Glutamatergic neuron (in vitro differentiated cells): ENCODE measurements at places on chromosomes 7 and 10. TPM values are rescaled to one million over a fixed set of nuclear protein-coding genes. Genes with fewer than 3 reads are reported as not detected.

The PIK3CG gene
- total RNA-seq, result not detected

The PBLD gene
- total RNA-seq, result 10.3 TPM

GRCh38 chr7:54187886-54188685 is 354.1 kb upstream of the VSTM2A start:
- H3K27ac ChIP-seq, result no peak overlapping the region
- no peak for DNase-seq
- H3K36me3 ChIP-seq, result no peaks in the 10 kb centered on the region
- H3K4me3 ChIP-seq, result no peak overlapping the region

The ZNF277 gene
- 27.0 TPM for total RNA-seq

DNA sequence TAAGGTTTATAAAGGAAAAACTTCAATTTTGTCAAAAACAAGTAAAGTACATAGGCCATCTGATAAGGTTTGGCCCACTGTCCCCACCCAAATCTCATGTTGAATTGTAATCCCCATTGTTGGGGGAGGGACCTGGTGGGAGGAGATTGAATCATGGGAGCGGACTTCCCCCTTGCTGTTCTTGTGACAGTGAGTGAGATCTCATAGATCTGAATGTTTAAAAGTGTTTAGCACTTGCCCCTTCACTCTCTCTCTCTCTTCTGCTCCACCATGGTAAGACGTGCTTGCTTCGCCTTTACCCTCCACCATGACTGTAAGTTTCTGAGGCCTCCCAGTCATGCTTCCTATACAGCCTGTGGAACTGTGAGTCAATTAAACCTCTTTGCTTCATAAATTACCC is 18.2 kb downstream of the MRPL32 start:
- H3K4me3 ChIP-seq, result no peak overlapping the region
- peaks cover 4% of the 10 kb centered on the region for H3K36me3 ChIP-seq
- H3K27ac ChIP-seq, result no peak overlapping the region
- no peaks in the 10 kb centered on the region for H3K27me3 ChIP-seq
- no peaks in the 10 kb centered on the region for H3K4me1 ChIP-seq
